ENCODE measurements at places on chromosomes 1 and 21. TPM values are rescaled to one million over a fixed set of nuclear protein-coding genes. Genes with fewer than 3 reads are reported as not detected.

Gene TSSK3
- total RNA-seq = 0.07 TPM

Gene SMCP
- not detected for total RNA-seq

Gene LCE3E
- not detected for total RNA-seq

Gene PYHIN1
- total RNA-seq = not detected

Gene EMC1
- total RNA-seq = 31.8 TPM

Gene OLFM3
- not detected for total RNA-seq

Gene ARTN
- total RNA-seq = not detected

Gene SERTAD4
- total RNA-seq = 1.1 TPM

Gene ZNF593OS
- total RNA-seq = 0.26 TPM

Gene MMP23B
- 1.1 TPM for total RNA-seq

Gene CAPN8
- 0.69 TPM for total RNA-seq
